NCI-H2081 treated with DMSO at 0.1 percent for 48 hours (cell line): ENCODE measurements at places on chromosomes 1 and 21.

- DNase-seq, result no peak
Measured at GRCh38 chr1:27117733-27118439, 37.0 kb downstream of the SLC9A1 start.

DNA sequence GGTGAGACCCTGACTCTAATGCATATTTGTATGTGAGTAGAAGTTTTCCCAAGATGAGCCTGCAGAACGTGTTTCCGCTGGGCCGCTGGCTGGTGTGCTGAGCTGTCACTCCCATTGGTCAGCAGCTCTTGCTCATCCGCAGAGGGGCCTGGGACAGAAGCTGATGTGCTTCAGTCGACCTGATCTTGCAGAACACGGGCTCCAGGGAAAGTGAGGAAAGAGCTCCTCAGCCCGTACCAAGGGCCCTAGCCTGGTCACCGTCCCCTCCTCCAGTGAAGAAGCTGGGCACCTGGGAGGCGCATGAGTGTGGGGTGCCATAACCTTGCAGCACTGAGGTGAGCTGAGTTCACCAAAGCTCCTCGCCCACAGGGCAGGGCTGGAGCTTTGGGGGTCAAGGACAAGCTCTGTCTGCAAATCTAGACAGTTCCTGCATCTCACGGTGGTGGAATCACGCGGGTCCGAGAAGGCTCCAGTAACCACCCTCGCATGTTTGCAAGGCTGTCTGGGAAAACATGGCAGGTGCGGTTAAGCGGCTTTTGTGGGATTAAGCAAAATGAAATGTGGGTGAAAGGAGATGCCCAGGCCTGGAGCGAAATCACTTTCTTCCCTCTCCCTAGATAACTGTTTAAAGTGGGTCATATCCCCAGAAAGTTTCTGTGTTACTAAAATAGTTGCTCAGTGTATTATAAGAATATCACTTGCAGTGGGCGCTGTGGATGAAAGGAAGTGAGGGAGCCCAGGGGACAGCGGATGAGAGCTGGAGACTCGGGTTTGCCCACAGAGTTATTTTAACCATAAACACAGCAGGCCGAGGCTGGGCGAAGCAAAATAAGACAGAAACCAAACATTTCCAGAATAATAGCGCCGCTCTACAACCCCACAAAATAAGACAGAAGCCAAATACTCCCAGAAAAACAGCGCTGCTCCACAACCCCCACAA lies 33.1 kb upstream of the LRRC3 start:
- no peak for DNase-seq

DNA sequence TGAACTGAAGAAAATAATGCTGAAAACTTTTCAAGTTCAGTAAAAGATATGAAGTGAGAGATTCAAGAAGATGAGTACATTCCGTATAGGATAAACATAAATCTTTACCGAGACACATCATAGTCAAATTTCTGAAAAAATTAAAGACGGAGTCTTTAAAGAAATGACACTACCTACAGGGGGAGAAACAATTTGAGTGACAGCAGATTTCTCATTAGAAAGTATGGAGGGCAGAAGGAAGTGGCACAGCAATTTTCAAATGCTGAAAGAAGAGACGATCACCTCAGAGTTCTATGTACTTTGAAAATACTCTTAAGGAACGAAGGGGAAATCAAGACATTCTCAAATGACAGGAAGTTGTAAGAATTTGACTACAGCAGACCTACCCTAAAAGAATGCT lies 271.2 kb downstream of the ZP4 start:
- no peak for DNase-seq

- no peak for DNase-seq
Measured at GRCh38 chr1:225021037-225021436, 91.6 kb downstream of the DNAH14 start.

DNA sequence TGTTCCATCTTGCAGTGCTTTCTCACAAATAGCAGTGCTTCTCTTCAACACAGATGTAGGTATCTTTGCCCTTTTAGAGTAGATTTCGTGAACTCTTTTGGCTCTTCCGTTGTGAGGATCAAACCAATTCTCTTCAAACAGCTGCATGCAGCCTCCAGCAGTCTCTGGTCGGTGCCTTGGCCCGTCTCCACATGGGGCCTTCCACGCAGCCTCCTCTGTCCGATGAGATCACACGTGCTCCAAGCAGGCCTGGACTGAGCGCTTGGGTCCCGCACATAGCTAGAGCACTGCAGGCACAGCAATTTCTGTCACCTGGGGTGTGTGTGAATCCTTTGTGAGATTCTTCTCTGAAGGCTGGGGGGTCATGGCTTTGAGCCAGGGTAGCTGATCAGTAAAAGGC lies 82.8 kb upstream of the KCNE2 start:
- no peak for DNase-seq

- DNase-seq, result no peak
Measured at GRCh38 chr1:107748531-107748930, 216.4 kb downstream of the VAV3 start.

GRCh38 chr1:1156140-1157032 lies 17.3 kb upstream of the TTLL10 start:
- DNase-seq, result no peak

DNA sequence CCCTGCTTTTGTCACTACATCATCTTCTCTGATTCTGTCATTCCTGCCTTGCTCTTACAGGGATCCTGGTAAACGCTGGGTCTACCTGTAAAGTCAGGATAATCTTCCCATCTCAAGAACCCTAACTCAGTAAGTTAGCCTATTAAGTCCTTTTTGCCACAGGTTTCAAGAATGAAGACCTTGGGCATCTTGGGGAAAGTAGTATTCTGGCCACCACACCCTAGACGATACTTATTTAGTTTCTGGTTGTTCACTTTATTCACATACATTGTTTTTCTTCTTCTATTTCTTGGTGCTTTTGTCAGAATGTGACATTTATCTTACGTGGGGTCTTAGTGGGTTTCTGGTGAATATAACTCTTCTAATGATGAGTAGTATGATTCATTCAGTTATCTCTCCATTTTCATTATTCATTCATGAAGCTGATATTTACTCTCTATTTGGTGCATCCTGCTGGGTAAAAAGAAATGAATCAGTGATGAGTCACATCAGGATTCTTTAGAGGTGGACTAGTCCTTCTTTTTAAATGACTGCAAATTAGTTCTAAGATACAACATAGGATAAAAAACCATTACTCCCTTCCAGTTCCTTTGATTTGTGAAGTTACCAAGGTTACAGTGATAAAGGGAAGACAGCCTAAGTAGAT lies 514.4 kb upstream of the B3GALT2 start:
- DNase-seq, result no peak

DNA sequence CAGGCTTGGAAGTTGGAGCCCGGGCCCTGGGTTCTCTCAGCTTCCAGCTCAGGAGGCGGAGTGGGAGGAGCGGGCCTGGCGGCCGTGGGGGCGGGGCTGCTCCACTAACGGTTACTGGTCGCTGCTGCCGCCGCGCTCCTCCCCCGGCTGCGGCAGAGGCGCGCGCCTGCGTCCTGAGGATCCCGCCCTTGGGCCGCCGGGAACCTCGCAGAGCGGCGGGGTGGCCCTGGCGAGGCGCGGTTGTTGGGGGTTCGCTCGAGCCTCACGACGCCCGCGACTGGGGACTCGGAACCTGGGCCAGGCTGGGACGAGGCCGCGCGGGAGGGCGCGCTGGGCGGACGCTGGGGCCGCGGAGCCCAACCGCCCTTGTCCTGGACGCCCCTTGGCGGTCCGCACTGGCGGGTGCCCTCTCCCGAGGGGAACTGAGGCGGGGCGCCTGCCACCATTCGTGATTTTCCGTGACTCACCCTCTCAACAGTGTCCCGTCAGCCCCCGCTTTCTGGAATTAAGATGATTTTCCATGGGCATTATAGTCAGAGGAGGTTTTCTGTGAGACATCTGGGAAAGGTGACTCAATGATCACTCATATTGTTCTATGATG lies 34.1 kb downstream of the OR2G3 start:
- no peak for DNase-seq

DNA sequence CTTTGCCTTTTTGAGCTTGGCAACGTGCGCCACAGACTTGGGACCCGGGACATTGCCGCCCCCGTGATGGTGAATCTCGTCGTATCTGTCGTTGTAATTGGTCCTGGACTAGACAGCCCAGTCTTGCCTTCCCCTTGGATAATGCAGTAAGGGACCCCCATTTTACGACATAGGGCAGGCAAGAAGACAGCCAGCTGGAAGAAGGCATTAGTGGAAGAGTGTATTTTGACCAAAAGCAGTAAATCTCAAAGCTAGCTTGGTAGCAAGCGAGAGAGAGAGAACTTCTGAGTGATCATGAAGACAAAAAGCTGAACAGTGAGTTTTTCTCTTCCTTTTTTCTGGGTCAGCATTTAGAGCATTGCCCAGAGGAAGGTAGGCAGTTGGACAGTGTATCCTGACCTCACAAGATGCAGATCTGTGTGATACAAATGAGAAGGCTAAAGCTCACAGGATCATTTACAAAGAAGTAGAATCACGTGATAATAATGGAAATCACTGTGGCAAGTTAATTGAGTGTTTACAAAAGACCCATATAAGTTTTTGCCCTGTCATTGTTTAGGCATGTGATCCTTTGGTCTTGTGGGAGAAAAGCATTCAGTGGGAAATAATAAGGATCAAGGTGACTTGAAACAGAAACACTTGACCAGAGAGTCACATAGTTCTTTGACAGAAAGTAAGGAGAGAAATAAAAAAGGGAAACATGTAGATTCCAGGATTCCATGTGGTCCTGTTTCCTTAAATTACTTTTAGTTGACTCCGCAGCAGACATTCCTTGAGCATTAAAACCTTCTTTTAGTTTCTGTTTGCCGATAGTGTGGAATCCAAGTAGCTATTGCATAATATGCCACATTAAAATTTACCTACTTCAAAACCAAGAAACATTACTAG lies 66.3 kb downstream of the CNST start:
- no peak for DNase-seq

GRCh38 chr1:19038096-19038495 lies 81.6 kb upstream of the IFFO2 start:
- no peak for DNase-seq

DNA sequence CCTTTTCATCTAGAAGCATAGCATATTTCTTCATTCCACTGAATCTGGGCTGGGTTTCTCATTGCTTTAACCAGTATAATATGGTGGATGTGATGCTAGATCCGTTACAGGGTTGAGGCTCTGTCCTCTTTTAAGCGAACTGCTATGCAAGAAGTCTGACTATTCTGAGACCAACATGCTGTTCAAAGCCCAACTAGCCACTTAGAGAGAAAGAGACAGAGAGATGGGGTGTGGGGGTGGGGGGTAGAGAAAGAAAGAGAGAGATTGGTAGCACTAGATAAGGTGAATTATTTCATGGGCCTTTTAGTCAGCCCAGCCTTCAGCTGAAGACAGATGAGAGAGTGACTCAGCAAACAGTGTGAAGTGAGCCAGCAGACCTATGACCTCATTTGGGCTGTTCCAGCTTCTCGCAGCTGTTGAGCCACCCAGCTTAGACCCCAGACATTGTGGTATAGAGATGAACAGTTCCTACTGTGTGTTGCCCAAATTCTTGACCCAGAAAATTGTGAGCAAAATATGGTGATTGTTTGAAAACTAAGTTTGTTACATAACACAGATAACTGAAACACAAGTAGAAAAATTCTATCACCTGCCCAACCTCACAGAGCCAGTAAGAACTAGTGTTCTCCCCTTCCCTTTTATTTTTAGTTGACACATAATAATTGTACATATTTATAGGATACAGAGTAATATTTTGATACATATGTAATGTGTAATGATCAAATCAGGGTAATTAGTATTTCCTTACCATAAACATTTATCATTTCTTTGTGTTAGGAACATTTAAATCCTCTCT lies 40.7 kb upstream of the PRKACB start:
- DNase-seq, result no peak

DNA sequence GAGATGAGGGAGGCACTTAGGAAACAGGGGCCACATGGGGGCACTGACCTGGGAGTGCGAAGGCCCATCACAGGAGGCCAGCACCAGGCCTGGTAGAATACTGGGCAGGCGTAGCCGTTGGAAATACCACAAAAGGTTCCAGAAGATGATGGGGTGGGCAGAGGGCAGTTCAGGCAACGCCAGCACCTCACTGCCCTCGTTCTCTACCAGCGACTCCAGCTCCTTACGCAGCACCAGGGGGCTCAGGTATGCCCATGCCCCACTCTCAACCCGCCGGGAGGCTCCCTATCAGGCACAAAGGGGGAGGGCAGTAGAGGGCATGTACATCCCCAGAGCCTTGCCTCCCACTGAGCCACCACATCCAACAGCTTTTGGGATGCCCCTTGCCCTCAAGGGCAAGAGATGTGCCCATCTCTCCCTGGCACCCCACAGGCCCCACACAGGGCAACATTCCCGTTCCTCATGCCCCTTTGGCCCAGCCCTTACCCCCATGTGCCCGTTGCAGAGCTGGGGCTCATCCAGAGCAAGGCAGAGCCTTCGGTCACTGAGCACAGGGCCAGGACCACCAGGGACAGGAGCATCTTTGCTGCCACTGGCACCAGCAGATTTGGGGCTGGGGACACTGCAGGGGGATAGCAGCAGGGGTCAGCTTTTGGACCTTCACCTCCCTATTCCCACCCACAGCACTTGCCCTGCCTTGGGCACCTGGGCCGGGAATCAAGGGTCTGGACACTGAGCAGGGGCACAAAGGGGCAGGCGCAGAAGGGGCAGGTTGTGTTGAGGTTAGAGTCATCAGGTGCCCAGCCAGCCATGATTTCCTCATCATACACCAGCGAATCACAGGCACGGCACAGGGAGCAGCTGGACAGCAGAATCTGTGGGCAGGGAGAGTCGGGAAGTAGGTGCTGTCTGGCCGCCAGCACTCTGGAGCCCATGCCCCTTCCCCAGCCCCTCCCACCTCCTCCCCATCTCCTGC lies 9.7 kb upstream of the GATAD2B start:
- DNase-seq, result no peak

DNA sequence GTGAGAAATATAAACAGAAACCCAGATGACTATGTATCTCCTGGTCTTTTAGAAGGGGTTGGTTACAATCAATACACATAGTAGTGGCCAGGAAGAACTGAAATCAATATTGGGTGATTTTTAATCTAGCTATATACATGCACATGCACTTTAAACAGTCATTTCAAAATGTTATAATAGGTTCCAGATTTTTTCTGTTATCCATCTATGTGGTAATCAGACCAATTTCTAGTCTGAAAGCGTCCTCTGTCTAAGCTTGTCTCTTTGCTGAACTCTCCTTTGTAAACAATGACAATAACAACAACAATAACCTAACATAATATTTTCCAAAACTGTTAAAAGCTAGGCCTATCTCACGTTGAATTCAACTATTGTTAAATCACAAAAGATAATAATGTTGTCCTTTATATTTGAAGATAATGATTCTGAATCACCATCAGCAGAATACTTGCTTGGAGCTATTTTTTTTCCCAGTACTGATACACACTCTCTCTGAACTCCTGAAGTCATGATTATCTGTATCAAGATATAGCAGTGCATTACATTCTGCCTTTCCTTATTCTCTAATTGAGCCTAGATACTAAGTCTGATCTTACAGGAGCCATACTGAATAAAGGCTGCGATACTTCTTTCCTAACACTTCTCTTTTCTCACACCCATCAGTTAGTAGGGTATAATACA lies 496.8 kb upstream of the ZRANB2 start:
- no peak for DNase-seq

DNA sequence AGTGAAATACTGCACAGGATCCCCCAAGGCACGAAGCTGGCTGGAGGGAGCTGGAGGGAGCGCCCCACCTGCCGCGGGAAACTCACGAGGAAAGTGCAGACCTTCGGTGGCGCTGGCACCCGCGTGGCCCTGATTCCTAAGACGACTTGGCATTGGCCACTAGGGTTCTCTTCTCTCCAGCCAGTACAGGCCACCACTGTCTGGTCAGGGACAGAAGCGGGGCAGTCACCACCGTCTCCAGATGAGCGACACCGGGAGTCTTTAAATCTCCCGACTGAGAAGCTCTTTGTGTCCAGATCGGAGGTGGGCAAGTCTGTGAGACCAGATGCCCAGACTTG lies 19.2 kb upstream of the CHIA start:
- no peak for DNase-seq

GRCh38 chr1:24139841-24140425 lies 3.0 kb downstream of the IL22RA1 start:
- DNase-seq, result no peak
